GM12864 (cell line): ENCODE measurements at places on chromosomes 1 and 21.

DNA sequence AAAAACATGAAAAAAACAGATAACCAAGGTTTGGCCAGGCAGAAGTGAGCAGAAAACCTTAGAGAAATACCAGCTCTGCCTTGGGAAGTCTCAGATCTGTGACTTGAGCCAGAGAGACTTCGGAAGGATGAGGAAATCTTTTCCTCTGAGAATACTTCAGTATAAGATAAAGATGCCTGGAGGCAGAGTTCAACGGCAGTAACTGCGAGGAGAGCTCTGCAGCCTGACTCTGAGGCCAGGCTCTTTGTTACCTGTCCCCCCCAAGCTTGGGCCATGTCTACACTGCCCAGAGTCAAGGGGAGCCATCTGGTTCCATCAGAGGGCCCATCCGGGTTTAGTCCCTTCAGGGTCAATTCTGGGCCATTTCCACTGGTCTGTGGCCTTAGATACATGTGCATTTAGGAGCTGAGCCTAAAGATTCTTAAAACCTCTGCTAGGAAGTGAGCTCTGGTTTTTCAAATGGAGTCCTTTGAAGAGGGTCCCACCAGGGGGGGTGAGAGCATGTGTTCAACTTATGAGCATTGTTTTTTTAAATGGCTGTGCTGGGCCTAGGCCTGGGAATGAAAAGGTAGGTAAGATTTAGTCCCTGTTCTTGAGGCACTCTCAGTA, 8.7 kb downstream of the KIRREL1 start:
- no peak for DNase-seq

DNA sequence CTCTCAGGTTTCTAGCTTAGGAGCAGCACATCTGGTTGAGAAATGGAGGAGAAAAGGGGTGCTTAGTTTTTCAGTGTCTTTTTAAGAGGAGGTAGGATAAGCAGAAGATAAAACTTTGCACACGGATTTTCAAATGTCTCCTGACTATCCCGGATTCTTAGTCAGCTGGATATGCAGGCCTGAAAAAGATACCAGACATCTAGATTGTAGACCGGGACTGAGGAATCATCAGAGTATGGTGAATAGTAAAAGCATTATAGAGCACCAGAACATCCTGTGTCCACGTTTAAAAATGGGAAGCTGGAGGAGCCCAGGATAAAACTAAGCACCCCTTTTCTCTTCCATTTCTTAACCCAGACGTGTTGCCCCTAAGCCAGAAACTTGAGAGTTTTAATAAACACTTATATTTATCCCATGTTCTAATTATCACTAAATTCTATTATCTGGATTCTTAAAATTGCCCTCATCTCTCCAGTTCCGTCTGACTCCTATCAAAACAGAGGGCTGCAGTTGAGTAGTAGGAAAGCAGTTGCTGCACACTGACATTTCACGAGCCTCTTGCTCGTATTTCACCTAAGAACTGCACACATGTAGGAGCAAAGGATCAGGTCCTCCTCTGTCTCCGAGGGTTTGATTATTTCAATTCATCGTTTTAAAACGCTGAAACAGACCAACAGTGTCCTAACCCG, 609 bp downstream of the PIGK start:
- no peak for DNase-seq

DNA sequence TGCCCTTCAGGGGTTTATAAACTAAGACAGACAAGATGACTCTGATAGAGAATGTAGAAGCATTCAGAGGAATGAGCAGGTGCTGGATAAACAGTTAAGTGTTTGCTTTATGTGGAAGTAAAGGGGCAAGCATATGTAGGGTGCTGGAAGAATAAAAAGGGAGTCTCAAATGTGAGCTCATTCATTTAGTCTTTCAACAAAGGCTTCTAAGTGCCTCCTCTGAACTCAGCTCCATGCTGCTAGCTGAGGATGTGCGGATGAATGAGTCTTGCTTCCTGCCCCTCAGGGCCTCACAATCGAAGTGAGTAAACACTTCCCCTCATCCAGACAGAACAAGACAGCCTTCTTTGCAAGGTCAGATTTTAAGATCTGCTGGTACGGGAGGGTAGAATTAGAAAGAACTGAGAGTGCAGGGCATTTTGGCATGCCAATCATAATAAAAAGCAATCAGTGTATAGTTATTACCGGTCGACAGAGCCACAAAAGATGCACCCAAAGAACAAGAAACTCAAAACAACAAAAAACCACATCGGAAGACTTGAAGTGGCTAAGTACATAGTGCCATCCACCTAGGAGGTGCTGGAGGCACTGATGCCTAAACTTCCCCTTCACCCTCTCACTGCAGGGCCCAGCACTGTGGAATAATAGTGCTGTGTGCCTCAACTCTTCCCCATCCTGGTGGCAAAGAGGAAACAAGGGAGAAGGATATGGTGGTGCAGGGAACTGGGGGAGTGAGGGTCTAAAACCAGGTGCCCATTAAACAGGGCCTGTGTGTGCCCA, 69.8 kb downstream of the TNR start:
- peak; percentile 37 for DNase-seq

GRCh38 chr21:34302521-34302920, 61.3 kb upstream of the KCNE2 start:
- DNase-seq, result no peak

- no peak for DNase-seq
Measured at GRCh38 chr1:232792949-232793348, 12.3 kb upstream of the MAP10 start.

GRCh38 chr1:156667610-156667967, 9.6 kb downstream of the NES start:
- no peak for DNase-seq
